Vagina (tissue), 2 donors: ENCODE measurements at places on chromosomes 3 and 15. TPM values are rescaled to one million over a fixed set of nuclear protein-coding genes. Genes with fewer than 3 reads are reported as not detected.

- no peak for DNase-seq
Observed at GRCh38 chr3:112894258-112894657, 47.6 kb upstream of the CD200R1L start.

GRCh38 chr3:46954178-46954577, 22.4 kb downstream of the CCDC12 start:
- DNase-seq = no peak

The MELTF gene
- 23.6 TPM for total RNA-seq

The THPO gene
- total RNA-seq = 0.74 TPM

The CX3CR1 gene
- not detected for total RNA-seq

The USP13 gene
- 11.5 TPM for total RNA-seq

The RARB gene
- total RNA-seq = 15.0 TPM

The PSMD2 gene
- 108 TPM for total RNA-seq
